ENCODE measurements at places on chromosomes 16 and 17.

DNA sequence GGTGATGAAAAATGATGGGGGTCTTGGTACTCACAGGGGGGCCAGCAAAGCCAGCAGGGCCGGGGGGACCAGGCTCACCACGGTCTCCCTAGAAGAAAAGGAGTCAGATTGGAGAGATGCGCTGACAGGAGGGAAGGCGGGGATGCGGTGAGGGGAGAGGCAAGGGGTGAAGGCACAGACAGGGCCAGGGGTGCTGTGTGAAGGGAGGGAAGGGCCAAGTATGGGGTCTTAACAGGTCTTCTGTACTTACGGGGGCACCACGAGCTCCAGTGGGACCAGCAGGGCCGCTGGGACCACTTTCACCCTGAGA lies 11.2 kb downstream of the COL1A1 start:
- no peak for DNase-seq

DNA sequence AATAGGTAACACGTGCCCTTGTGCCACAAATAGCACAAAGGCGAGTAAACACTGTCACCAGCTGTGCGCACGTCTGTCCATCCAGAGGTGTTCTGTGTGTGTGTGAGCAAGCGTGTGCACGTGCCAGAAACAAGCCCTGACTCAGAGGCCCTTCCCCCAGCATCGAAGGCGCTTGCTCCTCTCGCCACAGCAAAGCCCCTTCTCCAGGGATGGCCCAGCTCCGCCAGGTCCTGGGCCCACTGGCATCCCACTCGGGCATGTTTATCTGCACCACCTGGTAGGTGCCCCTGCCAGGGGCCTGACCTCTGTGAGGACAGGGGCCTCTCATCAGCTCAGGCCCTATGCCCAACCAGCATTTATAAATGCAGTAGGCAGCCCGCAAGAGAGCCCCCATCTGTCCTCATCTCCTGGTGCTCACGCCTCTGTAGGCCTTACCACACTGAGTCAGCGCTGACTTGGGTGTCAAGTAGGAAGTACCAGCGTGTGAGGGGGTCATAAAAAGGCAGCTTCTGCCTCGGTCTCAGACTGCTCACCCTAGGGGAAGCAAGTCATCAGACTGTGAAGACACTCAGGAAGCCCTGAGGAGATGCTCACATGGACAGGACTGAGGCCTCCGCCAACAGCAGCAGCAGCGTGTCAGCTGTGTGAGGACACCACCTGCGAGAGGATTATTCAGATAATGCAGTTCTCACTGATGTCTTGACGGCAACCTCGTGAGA lies 10.8 kb downstream of the TMEM235 start:
- no peak for DNase-seq

- no peak for DNase-seq
These were observed 8.5 kb downstream of the REXO5 start for GRCh38 chr16:20814784-20815183.

- no peak for DNase-seq
These were observed 10.5 kb upstream of the TEKT3 start for GRCh38 chr17:15351925-15352324.

DNA sequence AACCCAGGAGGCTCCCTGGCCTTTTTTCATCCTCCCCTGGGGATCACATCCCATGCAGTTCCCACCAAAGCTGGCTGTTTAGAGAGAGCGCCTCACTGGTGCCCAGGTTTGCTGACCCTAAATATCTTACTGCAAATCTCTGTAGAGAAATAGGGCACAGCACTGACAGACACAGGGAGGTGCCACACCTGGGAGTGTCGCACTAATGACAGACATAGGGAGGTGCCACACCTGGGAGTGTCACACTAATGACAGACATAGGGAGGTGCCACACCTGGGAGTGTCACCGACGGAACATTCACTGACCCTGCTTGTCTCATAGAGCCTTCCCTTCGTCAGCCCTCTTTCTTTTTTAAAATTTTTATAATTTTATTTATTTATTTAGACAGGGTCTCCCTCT lies 25.6 kb downstream of the UNK start:
- no peak for DNase-seq

GRCh38 chr16:20696618-20697017 lies 862 bp downstream of the ACSM1 start:
- no peak for DNase-seq

GRCh38 chr16:17936766-17937402 lies 399.7 kb downstream of the NPIPA8 start:
- no peak for DNase-seq

- no peak for DNase-seq
These were observed 19.2 kb downstream of the AQP8 start for GRCh38 chr16:25235991-25236390.

DNA sequence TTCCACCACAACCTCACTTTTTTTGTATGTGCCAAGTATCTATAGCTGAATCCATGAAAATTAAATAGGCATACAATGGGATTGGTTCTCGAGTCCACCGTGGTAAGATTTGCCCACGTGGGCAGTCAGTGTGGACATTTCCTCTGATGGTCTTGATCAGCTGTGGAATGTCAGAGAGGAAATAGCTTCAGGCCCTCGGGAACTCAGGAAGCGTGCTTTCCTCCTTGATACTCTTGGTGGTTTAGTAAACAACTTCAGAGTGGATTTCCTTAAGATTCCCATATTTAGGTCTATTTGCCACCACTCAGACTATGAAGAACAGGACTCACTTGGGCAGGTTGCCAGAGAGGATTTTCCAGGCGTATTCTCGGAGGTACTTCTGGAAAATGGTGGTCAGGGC lies 152.5 kb downstream of the VPS53 start:
- no peak for DNase-seq

DNA sequence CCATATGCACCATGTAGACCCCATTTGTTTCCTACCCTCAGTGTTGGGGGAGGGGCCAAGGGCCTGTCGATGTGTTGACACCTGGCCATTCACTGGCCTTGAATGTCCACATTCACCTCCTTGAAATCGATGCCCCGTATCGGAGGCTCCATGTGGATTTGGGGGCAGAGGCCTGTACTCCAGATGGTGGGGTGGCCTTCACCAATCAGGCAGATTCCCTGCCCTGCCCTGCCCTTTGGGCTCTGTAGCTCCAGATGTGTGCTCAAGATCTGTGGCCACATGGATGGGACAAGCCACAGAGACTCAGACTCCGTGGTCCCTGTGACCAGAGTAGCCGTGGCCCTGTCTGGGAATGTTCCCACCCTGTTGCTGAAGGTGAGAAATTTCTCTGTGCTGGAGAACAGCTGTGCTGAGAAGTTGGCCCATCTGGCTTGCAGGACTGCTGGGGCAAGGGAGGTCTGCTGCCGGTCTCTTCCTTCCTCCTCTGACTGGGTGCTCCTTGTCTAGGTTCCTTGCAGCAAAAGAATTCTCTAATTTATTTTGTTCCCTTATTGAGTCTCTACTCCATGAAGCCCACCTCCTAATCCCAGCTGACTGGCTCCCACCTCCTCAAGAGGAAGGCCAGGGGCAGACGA lies 221.3 kb downstream of the SEC14L1 start:
- no peak for DNase-seq

GRCh38 chr17:40611840-40612474 lies 35.7 kb downstream of the SMARCE1 start:
- no peak for DNase-seq

GRCh38 chr17:21500064-21500463 lies 123.9 kb downstream of the KCNJ12 start:
- no peak for DNase-seq

DNA sequence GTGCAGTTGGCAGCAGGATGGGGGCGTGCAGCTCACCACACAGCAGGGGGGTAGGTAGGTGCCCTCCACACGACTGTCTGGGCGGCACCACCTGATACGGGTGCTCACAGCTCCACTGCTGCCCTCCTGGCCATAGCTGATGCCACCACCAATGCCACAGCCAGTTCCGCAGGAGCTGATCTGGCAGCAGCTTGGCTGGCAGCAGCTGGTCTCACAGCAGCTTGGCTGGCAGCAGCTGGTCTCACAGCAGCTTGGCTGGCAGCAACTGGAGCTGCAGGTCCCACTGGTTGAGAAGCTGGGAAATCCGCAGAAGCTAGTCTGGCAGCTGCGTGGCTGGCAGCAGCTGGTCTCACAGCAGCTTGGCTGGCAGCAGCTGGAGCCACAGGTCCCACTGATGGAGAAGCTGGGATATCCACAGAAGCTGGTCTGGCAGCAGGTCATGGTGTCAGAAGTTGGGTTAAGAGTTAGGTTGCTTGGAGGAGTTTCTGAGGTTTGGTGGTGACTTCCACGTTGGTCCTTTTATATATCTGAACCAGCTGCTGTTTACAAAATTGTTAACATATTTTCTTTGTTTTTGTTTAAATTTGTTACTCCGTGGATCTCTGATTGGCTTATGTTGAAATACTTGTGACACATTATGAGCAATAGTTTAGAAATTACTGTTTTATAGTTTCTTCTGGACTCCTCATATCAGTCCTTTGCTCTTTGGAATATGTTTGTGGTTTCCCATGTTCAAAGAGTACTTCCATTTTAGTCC lies at the start of gene KRTAP1-5:
Gene KRTAP1-5, minus strand, starts transcription at position 494 of the 757 bp plus-strand sequence. Its CDS starts 53 bp downstream, at position 441.
- no peak for DNase-seq

DNA sequence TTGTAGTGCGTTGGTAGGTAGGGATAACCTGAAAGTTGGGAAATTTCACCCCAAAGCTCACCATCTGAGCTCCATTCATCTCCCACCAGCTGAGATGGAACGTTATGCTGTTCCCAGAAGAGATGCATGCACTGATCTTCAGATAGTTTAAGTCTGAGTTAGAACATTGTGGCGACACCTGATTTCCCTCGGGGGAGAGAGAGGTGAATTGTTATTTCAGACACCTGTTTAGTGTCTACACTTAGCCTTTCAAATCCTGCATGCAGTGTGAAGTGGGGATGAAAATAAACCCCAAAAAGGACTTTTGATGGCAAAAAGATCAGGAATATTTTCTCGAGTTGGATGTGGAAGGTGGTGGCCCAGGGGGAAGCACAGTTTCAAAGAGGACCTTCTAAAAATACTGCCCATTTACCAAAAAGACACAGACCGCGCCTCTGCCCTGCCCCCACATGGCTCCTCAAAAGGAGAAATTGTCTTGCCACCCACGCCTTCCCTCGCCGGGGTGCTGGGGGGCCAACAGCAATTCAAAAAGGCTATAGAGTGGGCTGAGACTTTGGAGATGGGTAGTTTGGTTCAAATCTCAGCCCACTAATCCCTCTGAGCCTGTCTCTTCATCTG lies 11.4 kb downstream of the CIITA start:
- DNase-seq = no peak

DNA sequence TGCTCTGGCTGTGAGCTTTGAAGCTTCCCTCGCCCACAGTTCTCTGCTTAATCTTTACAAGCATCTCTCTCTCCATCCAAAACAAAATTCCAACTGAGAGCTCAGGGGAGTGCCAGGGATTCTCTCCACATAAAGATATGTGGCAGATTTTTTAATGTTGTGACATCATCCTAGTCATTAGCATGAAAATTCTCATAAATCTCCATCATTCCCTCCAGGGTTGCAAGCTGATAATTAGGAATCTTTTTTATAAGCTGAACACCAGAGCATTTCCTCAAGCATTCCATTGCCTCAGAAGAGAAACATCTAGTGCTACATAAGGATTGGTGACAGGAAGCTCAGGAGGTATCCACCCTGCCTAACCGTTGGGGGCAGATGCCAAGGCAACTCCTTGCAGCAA lies 82.4 kb upstream of the DNAH9 start:
- no peak for DNase-seq

- DNase-seq = no peak
These were observed 24.0 kb upstream of the GRIN2A start for GRCh38 chr16:10206215-10206614.

DNA sequence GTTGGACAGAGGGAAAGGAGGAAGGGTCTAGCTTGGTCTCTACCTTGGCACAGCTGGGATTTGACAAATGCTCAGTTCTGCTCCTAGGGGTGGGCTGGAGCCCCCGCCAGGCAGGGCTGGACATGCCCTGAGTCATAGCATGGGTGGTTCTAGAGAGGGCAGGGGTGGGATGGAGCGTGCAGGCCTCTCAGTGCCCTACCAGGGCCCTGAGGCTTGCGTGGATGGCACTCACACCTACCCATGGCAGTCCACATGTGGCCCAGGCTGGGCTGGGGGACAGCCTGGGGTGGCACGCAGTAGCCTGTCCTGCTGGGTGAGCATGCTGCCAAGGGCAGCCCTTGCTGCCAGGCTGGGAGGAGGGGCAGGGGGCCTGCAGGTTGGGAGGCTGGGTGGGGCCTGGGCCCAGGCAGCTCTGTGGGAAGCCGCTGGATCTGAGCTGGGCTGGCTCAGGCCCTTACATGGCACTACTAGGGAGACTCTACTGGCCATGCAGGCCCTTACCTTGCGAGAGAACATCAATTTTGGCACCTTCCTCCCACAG lies 11.2 kb downstream of the DOC2B start:
- no peak for DNase-seq

DNA sequence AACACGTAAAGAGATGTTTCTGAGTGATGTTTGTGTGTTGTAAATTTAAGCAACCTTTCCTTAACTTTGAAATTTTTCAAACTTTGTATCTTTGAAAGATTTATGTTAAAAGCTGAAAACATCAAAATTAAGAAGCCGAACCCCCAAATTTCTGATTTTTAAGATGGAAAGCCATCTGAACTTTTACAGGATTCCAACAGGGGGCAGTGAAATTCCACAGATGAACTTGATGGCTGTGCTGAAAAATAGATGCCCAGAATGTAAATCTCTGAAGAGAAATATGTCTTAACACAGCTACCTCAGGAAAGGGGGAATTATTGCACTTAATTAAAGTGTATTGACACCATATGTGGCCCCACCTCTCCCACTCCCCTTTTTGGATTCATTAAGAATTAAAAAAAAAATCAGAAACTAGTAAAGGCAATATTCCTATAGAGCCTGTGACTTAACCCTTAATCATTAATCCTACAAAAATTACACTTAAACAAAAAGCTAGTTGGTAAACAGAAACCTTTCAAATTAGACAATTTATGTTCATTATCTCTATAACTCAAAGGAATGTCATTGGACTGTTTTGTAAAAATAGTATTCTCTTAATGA lies 597.9 kb downstream of the KCNJ2 start:
- DNase-seq = no peak

- no peak for DNase-seq
These were observed 2.5 kb upstream of the CAMKK1 start for GRCh38 chr17:3895354-3895753.

GRCh38 chr16:51121850-51122249 lies 29.2 kb downstream of the SALL1 start:
- DNase-seq = no peak

DNA sequence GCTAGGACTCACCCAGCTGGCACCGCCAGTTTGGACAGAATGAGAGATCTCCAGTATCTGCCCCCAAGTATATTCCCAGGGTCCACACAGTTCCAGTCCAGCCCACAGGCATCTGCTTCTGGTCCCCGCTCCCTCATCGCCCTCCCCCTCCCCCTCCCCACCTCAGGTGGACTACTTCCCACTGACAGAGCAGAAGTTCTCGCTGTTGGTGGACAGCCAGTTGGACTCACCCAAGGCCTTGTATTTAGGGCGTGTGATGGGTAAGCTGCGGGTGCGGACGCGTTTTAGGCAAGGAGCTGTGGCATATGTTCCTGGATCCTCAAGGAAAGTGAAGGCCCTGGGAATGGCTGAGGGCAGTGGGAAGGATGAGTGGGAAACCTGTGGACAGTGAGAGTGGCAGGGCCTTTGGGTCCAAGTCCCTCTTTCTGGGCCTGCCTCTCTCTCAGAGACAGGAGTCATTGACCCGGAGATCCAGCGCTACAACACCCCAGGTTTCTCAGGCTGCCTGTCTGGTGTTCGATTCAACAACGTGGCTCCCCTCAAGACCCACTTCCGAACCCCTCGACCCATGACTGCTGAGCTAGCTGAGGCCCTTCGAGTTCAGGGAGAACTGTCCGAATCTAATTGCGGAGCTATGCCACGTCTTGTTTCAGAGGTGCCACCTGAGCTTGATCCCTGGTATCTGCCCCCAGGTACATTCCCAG lies 14.9 kb downstream of the CNTNAP1 start:
- no peak for DNase-seq

- no peak for DNase-seq
These were observed 170.8 kb upstream of the ASIC2 start for GRCh38 chr17:33463887-33464286.

All from stimulated activated naive CD8-positive, alpha-beta T cell treated with anti-CD3 and anti-CD28 coated beads, Interleukin-15, Interleukin-2, amounts not matched to agents 100 U/mL and 50 U/mL, for 24 hours (primary cell).